ENCODE measurements at places on chromosomes 7 and 10.

GRCh38 chr10:107544706-107545520, 380.4 kb upstream of the SORCS1 start:
- no peak for DNase-seq

DNA sequence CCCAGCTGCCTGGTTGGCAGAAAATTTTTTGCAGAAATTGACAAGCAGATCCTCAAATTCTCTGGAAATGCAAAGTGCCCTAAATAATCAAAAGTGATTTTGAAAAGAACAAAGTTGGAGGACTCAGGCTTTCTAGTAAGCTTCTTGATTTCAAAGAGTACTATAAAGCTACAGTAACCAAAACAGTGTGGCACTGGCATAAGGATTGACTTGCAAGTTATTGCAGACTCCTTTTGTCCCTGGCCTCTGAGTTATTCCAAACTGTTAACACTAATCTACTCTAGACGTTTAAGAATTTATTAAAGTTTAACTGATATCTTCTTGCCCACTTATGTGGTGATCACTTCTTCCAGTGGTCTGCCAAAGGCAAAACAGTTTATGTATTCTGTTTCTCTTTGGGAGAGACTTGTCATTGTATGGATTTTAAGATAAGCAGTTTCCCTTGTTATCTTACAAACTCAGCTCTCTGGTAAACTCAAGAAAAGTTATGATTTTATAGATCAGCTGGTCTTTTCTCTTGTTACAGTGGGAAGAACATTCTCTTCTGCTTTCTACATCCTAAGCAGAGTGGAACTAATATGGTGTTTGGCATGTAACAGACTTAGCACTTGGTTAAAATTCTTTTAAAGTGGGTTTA, 41.4 kb downstream of the LOXL4 start:
- DNase-seq = no peak

GRCh38 chr7:154241988-154242387, 189.8 kb downstream of the DPP6 start:
- DNase-seq = no peak

DNA sequence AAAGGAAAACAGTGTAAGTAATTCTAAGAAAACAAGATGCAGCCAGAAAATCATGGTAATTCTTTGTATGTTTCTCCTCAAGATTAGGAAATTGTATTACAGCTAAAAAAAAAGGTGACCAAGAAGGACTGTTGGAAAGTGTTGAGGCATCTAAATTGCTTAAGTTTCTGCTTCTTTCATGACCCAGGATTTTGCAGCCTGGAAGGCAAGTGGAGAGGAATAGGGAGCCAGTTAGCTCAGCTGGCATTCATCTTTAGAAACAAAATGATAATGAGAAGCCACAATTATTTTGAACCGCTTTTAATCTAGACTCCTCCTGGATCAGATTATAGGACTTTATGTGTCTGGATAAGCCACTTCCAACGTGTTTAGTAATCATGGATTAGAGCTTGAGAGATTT, 56.8 kb upstream of the TMEM229A start:
- no peak for DNase-seq

DNA sequence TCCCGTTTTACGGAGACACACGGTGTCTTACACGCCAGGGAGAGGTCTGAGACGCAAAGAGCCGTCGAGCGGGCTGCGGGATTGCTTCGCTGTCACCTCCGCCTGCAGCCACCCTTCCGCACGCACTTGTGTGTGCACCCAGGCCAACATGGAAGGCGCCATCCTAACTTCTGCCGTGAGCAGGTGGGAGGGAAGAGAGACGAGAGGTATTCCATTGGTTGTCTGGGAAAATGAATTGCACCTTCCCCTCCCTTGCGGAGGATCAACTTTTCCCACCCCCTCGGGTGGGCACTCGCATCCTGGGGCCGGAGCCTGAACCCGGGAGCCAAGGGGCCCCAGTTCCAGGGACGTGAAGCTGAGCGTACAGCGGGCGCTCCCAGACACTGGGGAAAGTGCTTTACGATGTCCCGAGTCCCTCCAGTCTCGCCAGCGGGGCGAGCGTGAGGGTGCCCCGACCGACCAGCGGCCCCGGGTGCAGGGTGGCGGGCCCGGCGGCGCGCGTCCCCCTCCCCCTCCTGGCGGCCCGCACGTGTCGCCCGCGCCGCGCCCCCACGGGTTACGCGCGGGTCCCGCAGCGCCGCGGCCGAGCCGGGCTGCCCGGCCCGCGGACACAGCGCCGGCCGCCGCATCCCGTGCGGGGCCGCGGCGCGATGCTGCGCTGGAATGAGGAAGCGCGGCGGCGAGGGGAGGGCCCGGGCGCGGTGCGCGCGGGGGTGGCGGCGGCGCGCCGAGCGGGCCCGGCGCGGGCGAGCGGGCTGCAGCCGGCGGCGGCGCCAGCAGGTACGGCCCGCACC, 984 bp upstream of the IKZF1 start:
- peak; percentile 21 for DNase-seq

- DNase-seq = no peak
These were observed at the start of gene UPK3B for GRCh38 chr7:76509931-76510877. TSS of gene UPK3B (plus strand) at chr7:76510552. CDS start at chr7:76510653, 101 bp downstream.

DNA sequence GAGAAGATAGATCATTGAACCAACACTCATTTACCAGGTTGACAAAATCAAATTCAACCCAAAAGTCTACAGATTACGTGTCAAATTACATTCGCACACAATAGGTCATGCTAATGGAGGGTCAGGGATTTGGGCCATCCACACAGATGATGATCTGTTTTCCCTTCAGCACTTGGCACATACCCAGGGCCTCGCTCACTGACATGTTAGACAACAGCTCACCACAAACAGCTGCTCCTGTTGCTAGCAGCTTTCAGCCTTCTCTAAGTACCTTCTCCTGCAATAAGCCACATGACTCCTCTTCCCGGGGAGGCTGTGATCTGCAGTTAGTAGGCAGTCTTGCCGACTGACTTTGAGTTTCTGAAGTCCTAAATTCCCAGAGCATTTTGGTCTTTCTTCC, 18.4 kb downstream of the NKX2-3 start:
- no peak for DNase-seq

DNA sequence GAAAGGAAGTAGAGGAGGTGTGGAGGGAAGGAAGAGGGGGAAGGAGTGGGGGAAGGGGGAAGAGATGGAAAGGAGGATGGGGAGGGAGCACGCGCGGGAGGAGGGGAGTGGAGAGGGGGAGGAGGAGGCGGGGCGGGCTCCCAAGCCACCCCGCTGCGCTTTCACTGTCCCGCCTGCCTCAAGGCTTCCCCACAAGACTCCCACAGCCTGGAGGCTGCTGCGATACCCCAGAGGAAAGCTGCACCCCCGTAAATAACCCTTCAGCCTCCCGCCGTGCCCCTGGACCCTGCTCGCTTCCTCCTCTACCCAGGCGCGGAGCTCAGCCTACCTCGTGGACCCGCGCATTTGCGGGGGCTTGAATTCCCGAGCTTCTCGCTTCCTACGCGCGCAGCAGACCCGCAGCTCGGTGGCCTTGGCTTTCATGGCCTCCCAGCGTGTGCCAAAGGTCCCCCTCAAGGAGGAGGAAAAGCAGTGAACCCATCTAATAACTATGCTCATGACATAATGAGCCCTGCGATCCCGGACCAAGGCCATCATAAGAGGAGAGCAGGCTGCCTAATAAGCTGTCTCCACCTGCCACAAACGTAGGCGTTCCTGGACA, at the start of gene C10orf67:
C10orf67 (minus strand) TSS at position 557 of the 601 bp plus-strand sequence; CDS start at position 534, 23 bp downstream.
- no peak for DNase-seq

GRCh38 chr7:3957472-3958108, 656.5 kb downstream of the SDK1 start:
- DNase-seq = no peak

GRCh38 chr10:33459602-33460001, 125.1 kb upstream of the NRP1 start:
- DNase-seq = no peak

GRCh38 chr7:51428217-51428887, 111.7 kb upstream of the COBL start:
- no peak for DNase-seq

- DNase-seq = no peak
These were observed 117.0 kb downstream of the OAT start for GRCh38 chr10:124301736-124302135.

- no peak for DNase-seq
These were observed 315.7 kb downstream of the NRG3 start for GRCh38 chr10:82190432-82191260.

GRCh38 chr10:124799211-124799610, 2.4 kb upstream of the ABRAXAS2 start:
- DNase-seq = no peak

DNA sequence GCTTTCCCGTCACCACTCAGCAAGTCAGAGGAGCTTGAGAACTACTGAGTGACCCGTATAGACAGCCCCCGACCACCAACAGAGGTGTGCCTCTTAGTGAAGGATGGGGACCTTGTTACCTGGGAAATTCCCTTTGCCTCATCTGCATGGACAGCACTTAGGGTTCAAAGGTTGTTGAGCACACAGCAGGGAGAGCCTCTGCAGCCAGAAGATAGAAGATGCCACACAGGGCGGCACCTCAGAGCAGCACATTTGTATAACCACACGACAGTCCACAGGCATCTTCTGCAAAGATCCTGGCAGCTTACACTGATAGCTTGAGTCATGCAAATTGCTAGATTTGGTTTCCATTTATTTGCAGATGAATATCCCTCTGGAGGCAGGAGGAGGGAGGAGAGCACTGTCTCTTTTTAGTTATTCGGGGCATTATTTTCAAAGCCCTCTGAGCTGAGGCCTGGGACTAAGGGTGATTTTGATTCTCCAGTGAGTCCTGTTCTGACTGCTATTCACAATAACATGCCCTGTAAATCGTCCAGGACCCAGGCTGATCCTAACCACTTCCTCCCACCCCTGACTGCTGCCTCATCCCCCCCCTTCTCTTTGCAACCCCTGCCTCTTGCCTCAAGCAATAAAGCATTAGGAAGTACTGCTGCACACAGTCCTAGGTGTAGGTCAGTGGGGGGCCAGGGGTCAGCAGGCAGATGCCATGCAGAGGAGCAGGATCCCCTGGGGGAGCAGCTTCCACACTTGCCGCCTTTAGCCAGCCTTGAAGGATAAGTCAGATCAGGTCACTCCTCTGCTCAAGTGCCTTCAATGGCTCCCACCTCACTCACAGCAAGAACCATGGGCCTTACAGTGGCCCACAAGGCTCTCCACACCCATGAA, 24.6 kb upstream of the INMT start:
- peak; percentile 35 for DNase-seq

DNA sequence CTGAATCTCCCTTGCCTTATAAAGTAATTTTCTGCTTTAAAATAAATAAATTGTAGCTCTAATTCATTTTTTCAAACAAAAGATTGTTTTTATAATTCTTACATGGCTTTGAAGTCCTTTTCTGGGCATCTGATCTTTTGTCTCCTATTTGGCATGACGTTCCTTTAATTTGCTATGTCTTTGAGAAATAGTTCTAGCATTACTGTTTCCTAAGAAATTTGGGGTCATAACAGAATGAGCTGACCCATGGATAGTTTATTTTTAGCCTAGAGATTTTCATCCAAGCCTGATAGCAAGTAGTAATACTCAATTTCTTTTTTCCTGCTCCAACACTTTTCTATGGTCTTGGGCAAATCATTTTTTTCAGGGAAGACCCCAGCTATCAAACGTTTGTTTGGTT, 31.4 kb downstream of the CCDC71L start:
- no peak for DNase-seq

- no peak for DNase-seq
These were observed 98.8 kb downstream of the CNOT4 start for GRCh38 chr7:135411098-135411497.

- DNase-seq = no peak
These were observed 128.4 kb downstream of the NRBF2 start for GRCh38 chr10:63261496-63261895.

DNA sequence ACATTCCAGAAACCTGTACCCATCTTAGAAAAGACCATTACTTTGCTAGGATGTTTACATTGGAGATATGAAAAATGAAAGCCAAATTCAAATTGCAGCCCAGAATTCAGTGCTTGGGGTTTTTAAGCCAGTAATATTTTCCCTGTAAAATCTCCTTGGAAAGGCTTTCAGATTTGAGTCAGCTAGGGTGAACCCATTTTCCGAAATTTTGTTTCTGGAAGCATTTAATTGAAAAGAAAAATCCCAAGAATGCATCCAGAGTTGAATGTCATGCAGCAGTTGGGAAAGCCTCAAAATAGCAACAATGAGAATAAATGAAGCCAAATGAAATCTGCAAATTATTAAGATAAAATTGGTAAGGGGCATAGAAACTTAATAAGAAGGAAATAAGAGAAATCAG, 106.4 kb downstream of the BMPER start:
- DNase-seq = no peak

DNA sequence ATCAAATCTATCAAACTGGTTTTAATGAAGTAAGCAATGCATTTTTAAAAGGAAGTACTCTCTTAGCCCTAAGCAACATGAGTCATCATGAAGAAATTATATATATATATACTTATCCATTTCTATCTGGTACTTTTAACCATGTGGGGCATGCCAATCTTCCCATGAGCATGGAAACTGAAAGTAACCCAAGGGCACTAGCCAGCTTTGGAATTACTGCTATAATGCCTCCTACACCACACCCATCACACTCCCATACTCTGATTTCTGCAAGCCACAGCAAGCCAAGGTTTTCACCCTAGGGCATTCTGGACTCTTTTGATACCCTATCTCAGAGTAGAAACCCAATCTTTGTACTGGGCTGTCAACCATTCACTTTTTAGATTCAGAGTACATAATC, 204.6 kb downstream of the IMMP2L start:
- no peak for DNase-seq

- no peak for DNase-seq
These were observed 95.0 kb downstream of the CNOT4 start for GRCh38 chr7:135414850-135415439.

DNA sequence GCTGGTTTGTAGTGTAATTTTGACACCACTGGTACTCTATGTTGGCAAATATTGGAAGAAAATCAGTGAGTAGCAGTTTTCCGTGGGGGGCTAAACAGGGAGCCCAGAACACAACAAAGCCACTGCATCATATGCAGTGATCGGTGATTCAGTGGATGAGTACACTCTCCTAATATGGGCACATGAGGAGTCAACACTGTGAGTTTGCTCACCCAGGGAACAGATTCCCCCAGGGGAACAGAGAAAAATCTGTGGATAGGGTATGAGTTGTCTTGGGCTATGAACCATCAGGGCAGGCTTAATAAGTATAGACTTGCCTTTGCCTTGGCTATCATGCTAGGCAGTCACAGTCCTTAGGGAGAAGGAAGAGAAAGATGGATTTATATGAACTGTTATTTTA, 227.7 kb upstream of the SEMA3E start:
- DNase-seq = no peak

- no peak for DNase-seq
These were observed 187.9 kb downstream of the PTPRN2 start for GRCh38 chr7:158399762-158400161.

GRCh38 chr7:125559921-125560320, 630.3 kb upstream of the POT1 start:
- DNase-seq = no peak

DNA sequence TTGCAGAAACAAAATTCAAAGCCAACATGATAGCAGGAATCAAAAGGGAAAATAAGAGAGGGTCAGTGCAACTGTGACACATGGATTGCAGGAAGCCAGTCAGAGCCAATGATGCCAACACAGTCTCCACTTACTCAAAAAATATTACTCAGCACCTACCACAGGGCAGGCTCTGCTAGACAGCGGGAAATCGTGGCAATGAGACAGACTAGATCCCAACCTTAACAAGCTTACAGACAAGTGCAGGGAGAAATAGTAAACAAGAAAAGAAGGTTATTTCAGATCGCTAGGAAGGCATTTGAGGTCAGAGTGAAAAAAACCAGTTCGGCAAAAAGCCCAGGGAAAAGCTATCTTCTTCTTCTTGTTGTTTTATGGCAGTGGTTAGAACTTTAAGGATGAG, 45.2 kb upstream of the NPFFR1 start:
- DNase-seq = no peak

- no peak for DNase-seq
These were observed 489.5 kb downstream of the GATA3 start for GRCh38 chr10:8544057-8544380.
